Bronchial epithelial cell (primary cell): ENCODE measurements at places on chromosomes 1 and 21. TPM values are rescaled to one million over a fixed set of nuclear protein-coding genes. Genes with fewer than 3 reads are reported as not detected.

GRCh38 chr1:214319938-214320337 lies 39.0 kb downstream of the SMYD2 start:
- no peak for DNase-seq

TFF3 gene
- 0.26 and 0.64 TPM in 2 replicates for total RNA-seq

- DNase-seq = no peak
Observed at GRCh38 chr1:225980005-225980836, 18.9 kb downstream of the SDE2 start.

RNU1-4 gene
- total RNA-seq = 2,323 and 5,262 TPM in 2 replicates

SEMA4A gene
- total RNA-seq = 1.8 and 16.9 TPM in 2 replicates

- DNase-seq = no peak
Observed at GRCh38 chr1:89100412-89100811, 25.5 kb downstream of the GBP2 start.
